GM19239 (cell line): ENCODE measurements at places on chromosomes 5 and 9.

DNA sequence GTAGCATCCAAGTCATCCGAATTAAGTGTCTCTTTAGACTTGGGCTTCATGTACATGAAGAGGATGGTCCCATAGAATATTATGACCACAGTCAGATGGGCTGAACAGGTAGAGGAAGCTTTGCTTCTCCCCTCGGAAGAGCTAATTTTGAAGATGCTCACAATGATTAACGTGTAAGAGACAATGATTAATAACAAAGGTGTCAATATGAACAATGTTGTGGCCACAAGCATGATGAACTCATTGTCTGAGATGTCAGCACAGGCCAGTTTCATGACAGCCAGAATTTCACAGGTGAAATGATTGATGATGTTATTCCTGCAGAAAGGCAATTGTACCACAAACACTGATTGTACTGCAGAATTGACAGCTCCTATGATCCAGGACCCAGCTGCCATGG, 626 bp downstream of the OR13C2 start:
- DNase-seq, result no peak

GRCh38 chr9:109861499-109861898, 81.5 kb downstream of the PALM2AKAP2 start:
- DNase-seq, result no peak

GRCh38 chr9:108049026-108049607, 559.5 kb upstream of the KLF4 start:
- DNase-seq, result no peak

DNA sequence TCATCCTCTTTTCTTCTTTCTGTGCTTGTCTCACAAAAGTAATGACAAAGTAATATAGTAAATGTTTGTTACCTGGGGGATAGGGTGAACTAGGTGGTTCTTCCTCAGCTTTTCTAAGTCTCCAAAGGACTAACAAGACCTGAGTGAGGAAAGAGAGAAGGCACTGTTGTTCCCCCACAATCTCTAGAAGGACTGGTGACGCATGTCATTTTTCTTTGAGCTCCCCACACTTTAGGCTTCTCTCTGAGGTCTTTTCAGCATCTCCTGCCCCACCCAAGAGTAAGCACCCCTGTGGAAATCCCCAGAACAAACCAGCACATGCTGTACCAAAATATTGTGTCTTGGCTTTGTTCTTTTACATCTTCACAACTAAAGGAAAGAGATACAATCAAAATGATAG, 2.4 kb upstream of the IL7R start:
- DNase-seq, result no peak

DNA sequence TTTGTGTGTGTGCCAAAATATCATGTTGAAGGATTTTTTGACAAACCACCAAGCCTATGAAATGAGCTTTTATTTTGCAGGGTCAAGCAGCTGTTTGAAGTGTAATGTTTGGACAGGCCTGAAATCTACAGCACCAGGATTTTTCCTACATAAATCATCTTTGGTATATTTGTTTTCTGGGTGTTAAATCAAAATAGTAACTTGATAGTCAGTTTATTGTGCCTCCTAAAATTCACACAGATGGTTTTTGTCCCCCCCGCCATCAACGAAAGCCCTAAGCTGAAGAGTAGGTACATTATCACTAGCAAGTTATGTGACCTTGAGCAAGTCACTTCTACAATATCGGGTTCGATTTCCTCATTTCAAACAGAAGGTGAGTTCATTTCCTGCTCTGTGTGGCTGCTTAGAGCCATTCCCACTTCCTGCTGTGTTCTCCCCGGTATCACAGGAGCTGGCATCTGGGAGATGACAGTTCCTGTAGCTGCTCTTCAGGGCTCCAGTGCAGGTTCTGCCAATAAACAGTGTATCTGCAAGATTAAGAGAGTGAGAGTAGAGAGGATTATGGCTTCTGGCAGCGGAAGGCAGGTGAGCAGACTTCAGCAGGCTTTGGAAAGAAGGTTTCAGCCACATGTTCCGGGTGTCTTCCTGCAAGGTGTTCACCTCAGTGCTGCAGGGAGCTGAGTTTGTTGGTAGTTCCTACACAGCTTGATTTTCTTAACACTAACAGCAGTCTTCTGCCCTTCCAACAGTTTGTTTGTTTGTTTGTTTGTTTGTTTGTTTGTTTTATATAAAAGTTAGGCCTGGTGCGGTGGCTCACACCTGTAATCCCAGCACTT, 48.4 kb upstream of the GNE start:
- no peak for DNase-seq

DNA sequence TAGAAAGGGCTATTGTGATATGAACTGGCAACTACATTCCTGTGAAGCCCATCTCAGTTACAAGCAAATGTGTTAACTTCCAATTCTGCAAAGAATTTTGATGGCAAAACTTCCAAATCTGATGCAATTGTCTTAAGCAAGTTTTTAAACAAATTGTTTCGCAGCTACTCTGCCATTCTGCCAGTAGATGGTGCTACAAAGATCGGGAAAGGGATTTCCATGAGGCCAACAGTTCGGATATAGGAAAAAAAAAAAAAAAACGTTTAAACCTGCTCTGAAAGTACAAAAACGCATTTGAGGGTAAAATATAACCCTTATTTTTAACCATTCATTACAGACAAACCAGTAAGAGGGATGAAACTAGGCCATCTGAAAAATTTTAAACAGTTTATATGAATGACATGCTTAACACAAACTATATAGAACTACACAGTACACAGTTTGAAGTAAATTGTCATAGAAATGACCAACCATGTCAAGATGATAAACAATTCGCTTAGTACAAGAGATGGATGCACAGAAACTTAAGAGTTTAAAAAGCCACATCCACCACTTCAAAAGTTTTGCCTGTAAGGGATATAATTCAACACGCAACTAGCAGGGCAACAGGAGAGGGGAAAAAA, 2.2 kb downstream of the HNRNPA0 start:
- DNase-seq, result no peak

DNA sequence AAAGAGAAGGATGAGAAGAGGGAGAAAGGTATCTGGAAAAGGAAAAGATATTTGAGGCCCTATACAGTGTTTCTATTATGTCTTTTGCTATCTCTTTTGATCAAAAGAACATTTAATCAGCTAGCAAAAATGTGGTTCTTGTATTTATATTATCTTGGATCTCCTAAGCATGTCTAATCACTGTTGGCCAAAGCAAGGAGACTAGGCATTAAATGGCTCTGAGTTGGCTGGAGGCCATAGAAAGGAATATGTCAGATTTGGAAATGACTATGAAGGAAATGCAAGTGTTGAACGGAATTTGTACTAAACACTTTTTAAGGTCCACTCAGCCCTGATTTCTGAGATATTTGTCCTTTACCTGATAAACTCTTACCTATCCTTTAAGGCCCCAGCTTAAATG, 22.4 kb upstream of the THG1L start:
- no peak for DNase-seq

GRCh38 chr5:143551820-143552251, 148.3 kb upstream of the NR3C1 start:
- no peak for DNase-seq

GRCh38 chr5:44499381-44499780, 110.2 kb upstream of the FGF10 start:
- no peak for DNase-seq

- DNase-seq, result no peak
Observed at GRCh38 chr5:150766251-150766650, 7.4 kb upstream of the DCTN4 start.

GRCh38 chr5:134541736-134542376, 16.4 kb downstream of the JADE2 start:
- no peak for DNase-seq

- DNase-seq, result no peak
Observed at GRCh38 chr5:36060420-36060887, 6.2 kb downstream of the UGT3A2 start.

DNA sequence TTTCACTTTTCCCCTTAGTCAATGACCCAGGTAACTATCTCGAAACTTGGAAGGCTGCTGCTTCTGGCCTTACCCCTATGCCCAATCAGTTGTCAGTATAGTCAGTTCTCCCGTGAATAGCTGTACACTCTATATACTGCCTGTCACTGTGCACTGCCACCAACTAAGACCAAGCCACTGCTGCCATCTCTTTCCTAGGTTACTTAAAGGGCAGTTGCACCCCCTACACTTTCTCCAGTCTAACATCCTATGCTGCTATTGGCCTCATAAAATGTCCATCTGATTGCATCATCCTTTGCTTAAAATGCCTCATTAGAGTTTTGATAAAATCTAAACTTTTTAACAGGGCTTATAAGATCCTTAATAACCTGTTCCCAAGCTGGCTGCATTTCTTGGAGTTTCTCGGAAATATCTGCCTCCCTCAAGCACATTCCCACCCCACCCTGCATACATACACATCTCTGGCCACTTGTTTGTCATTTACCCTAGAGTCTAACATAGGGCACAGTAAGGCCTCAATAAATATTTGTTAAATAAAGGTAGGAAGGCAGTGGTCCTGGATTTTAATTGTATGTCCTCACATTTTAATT, 32.8 kb upstream of the TNFAIP8 start:
- DNase-seq, result no peak

DNA sequence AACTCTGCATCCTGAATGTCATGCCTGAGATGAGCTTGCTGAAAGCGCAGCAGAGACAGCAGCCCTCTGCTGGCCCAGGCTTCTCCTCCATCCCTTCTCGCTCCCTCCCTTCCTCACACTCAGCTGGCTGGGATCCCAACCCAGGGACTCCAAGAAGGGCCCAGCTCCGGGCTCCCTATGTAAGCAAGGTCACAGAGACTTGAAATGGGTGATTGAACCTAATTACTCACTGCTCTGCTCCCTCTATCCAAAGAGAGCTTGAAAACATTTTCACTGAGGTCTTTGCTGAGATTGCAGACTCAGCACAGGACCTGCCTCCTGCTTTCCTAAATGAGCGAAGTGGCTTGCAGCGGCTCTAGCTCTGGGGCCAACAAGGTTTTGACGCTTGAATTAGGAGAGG, 42.8 kb downstream of the RAPGEF1 start:
- no peak for DNase-seq

- DNase-seq, result no peak
Observed at GRCh38 chr5:33244441-33245150, 196.2 kb upstream of the TARS1 start.

DNA sequence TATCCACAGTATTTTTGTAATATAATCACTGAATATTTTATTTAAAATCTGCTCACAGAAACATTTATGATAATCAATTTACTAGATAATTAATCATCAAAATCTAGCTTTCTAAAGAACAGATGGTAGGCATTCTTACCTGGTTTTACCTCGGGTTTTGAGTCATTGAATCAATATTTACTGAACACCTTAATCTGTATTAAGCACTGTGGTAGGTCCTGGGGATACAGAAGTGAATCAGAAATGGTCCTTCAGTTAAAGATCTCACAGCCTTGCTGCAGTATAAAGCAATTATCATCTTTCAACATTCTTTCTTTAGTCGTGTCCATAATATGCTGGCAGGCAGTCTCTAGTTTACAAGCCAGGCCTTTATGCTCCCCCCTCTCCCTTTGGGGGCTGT, 2.0 kb upstream of the MEIKIN start:
- no peak for DNase-seq

- DNase-seq, result no peak
Observed at GRCh38 chr9:29945012-29945411, 2371.7 kb upstream of the C9orf72 start.

DNA sequence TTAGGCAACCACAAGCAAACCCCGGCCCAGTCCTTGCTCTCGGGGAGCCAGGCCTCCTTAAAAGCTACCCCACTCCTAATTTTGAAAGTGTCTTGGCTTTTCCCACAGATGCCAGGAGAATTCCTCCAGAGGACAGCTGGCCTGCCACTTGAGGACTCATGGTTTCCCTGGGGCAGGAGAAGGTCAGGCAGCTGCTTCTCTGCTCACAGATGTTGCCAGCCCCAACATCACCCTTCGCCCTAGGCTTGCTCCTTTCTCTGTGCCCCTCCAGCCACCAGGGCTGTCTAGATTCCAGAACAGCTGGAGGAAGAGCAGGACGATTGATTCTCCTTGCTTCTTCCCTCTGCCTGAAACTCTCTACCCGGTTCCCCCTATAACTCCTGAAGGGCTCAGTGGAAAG, 8.5 kb downstream of the GGTA1 start:
- no peak for DNase-seq

DNA sequence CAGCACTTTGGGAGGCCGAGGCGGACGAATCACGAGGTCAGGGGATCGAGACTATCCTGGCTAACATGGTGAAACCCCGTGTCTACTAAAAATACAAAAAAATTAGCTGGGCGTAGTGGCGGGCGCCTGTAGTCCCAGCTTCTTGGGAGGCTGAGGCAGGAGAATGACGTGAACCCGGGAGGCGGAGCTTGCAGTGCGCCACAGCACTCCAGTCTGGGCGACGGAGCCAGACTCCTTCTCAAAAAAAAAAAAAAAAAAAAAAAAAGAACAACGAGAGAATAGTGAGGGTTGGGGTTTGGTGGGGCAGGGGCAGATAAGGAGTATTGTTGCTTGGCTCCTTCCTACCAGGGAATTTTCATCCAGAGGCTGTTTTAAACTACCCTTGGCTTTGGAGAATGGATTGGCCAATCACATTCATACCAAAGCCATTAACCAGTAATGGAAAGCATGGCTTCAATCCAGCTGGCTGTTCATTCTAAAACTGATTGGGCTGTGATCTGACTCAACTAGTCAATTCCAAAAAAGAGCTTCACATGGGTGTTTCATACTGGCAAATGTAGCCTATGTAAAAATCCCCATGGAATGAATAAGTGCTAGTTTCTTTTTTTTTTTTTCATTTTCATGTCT, 64.4 kb downstream of the PLCXD3 start:
- no peak for DNase-seq

- DNase-seq, result no peak
Observed at GRCh38 chr5:73528248-73528647, 30.0 kb downstream of the BTF3 start.

GRCh38 chr9:121835587-121836365, 184.3 kb downstream of the DAB2IP start:
- DNase-seq, result no peak

DNA sequence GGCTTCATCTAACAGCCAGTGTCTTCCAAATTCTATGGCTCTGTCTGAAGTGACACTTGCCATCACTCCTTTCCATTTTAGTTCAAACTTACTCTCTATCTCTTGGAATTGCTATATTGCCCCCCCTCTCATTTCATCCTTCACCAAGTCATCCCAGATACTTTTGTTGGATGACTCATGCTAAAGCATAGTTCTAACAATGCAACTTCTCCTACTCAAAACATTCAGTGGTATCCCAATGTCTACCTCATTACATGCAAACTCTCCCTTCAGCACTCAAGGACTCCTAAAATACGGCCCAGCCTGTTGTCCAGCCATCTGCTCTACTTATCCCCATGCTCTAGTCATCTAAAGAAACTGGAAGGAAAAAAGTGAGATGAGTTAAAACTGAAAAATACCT, 171.6 kb downstream of the RASEF start:
- no peak for DNase-seq

- DNase-seq, result no peak
Observed at GRCh38 chr9:133419005-133419404, 1.2 kb upstream of the REXO4 start.
